ENCODE measurements at places on chromosomes 13 and 19.

- no peak for DNase-seq
Observed at GRCh38 chr19:15516363-15516762, 8.0 kb downstream of the CYP4F22 start.

- no peak for DNase-seq
Observed at GRCh38 chr19:19900139-19900728, 512 bp upstream of the ZNF93 start.

DNA sequence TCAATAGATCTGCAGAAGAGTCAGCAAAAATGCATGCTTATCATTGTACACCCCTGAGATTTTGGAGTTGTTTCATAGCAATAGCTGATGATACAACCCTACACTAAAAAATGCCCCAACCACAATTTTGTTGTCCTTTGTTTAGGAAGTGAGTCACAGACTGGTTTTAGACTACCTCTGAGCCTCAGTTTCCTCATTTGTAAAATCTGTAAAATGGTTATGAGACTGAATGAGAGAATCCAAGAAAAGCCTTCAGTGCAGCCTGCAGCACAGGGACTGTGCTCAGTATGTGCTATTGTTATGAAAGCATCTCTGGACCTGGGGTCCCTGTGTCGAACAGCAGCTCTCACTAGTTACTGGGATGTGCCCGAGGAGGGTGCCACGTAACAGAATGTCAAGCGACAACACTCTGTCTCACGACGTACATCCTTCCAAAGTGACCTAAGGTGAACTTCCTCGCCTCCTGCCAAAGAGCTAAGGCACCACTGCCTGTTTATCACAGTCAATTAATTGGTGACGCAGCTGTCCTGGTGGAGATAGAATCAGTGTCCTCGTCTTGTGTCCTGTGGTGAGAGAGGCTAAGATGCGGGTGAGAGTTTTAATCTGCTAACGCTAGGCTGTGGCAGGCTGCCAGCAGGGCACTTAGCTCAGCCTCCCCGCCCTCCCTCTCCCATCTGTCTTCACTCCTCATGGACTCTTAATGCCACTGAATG is 18.1 kb downstream of the DHRS12 start:
- peak; percentile 82 for DNase-seq

DNA sequence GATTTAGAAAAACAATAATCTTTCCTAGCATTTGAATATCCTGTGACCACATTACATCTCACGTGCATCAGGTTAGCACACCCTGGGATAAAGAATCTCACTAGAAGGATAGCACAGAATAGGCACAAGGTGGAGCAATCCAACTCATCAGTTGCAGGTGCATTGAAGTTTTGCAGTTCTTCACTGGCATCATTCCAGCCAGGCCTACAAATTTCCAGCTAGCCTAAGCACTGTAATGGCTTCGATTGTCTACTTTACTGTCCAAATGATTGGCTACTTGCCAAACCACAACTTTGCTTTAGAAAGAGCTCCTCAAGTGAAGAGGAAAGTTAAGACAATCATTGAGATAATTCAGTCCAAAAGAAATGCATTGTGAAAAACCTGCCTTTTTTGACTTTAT is 89.5 kb downstream of the SPRY2 start:
- DNase-seq: no peak

DNA sequence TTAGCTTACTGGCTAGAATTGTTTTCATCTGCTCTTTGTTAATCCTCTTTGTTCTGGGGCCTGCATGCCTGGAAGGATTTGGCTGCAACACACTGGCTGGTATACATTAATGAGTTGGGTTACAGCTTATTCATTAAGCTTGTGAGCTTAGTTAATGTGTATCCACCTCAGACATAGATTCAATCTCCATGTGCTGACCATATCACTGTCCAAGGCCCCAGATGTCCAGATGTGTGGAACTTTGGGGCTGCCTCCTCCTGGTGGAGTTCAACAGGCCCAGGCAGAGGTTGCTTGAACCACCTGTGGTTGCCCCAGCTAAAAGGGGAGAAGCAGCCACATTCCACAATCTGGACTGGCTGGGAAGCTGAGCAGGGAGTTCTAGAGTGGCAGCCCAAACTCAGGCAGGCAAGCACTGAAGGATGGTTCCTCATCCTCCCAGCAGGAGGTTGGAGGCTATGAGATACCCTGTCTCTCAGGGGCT is 5.4 kb downstream of the DIAPH3 start:
- DNase-seq: no peak

GRCh38 chr19:41525989-41526388 is 50.0 kb upstream of the CEACAM21 start:
- no peak for DNase-seq

GRCh38 chr19:42199440-42200115 is 17.9 kb downstream of the DEDD2 start:
- peak; percentile 82 for DNase-seq

DNA sequence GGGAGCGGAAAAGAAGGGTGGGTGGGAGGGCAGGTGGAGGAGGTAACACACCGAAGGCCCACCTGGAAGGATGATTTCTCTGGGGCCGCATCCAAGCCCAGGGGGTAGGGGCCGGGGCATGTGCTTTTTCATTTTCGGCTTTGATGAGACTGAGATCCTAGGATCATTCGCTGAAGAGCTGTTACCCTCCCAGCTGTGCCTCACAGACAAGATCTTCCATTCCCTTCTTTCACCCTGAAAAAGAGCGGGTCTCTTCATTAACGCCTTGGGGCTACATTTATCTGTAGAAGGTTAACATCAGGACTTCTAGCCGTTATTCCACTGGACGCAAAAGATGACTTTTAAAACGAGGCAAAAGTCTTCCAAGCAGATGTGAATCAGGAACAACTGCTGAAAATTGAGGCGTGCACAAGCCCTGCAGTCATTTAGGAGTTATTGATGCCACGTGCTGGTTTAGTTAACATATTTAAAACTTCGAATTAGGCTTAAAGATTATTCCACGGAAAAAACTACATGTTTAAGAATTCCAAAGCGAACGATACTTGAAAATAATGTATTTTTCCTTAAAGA is 1.1 kb downstream of the LMO7 start:
- no peak for DNase-seq

DNA sequence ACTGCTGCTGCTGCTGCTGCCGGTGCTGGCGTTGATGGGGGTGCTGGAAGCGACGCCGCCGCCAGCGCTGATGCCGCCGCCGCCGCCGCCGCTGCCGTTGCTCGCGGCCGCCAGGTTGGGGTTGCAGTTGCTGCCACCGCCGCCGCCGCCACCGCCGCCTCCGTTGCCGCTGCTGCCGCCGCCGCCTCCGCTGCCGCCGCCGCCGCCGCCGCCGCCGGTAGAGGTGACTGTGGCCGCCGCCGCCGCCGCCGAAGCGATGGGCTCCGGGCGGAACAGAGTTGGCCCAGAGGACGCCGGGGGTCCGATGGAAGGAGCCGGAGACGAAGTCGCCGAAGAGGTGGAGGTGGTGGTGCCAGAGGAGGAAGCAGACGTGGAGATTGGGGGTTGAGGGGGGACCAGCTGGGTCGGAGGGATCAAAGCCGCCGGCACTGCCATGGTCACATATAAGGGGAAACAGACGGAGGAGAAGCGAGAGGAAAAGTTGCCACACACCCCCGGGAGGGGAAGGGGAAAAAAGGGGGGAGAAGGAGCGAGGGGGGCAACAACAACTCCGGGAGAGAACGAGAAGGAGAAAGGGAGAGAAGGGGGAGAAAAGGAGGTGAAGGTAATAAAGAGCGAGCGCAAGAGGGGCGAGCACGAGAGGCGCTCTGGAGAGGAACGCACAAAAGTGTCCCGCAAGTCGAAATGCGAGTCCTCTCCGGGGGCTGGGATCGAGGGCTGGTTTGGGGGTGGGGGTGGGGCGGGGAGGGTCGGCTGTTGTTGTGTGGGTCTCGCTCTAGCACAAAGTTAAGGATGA is 471 bp downstream of the DACH1 start:
- no peak for DNase-seq

DNA sequence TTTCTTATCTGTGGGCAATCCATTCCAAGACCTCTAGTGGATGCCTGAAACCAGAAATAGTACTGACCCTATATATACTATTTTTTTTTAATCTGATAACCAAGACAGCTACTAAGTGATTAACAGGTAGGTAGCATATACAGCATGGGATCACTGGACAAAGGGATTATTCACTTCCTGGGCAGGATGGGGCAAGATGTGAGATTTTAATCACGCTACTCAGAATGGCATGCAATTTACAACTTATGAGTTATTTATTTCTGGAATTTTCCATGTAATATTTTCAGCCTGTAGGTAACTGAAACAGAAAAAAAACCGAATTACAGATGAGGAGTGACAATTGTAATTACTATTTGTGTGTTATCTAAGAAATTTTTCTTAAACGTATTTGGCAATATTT is 41.2 kb downstream of the ZIC2 start:
- no peak for DNase-seq

DNA sequence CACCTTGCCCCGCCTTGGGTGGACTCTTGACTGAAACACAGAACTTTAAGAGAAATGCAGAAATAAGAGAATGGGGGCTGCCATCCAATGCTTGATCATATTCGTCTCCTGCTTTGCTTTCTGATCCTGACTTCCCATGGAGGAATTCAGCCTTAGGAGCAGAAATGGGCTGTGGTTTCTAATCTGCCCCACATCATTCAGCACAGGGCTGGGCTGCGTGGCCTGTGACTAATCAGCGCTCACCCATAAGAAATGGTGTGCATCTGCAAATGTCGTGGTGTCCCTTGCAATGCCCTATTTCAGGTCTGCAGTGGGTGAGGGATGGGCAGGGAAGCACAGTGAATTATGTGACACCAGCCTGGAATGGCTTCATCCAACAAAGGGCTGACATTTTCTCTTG is 60.7 kb upstream of the URI1 start:
- no peak for DNase-seq

- no peak for DNase-seq
Observed at GRCh38 chr19:11942843-11943108, 17.9 kb downstream of the ZNF700 start.

GRCh38 chr13:97385854-97386253 is 48.1 kb upstream of the RAP2A start:
- peak; percentile 27 for DNase-seq

- no peak for DNase-seq
Observed at GRCh38 chr19:8476524-8476923, 25.9 kb downstream of the PRAM1 start.

DNA sequence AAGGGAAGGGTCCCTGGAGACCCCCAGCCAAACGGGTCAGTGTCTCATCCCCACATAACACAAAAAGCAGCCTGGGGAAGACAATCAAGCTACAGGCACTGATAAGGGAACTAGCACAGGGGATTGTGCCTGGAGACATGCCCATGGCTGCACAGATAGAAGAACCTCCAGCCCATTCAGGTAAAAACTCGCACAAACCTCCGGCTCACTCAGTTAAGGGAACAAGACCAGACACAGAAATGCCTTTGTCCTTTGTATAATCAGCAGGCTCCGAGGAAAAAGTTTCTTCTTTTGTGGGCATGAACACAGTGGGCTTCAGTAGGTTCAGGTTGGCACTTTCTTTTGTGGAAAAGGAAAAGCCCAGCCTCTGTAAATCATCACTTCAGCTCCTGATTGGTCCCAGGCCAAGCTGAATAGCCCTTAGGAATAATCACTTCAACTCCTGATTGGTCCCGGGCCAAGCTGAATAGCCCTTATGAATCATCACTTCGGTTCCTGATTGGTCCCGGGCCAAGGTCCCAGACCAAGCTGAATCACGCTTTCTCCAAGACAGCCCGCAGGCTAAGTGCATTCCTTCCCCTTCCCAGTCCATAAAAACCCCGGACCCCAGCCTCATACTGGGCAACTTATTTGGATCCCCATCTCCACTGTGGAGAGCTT is 5.0 kb upstream of the ZNF230 start:
- DNase-seq: no peak

DNA sequence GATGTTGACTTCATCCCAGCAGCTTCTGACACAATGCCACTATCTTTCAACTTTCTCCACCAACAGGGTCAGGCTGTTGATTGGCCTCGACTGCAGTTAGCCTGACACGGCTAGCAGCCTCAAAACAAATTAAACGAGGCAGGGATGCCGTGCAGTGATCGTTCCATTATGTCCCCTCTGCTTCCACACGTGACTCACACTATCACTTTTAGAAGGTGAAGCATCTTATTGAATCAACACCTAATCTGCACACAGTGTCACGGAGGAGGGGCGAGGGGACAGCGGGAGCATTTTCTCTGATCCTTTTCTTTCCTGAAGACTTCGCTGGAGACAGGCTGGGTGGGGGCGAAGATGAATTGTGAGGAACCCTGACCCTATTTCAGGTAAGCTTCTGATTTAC is 241.9 kb upstream of the ZNF507 start:
- DNase-seq: no peak

GRCh38 chr19:4442819-4443146 is 14.8 kb downstream of the UBXN6 start:
- DNase-seq: no peak

Measured in hematopoietic multipotent progenitor cell treated with erythropoietin and hydrocortisone succinate and interleukin-3 and kit ligand, for 17 days (in vitro differentiated cells).